ENCODE measurements at places on chromosomes 12 and 14.

GRCh38 chr14:85529803-85530574 lies at the start of gene FLRT2:
TSS of gene FLRT2 (plus strand) at chr14:85530144. CDS start at chr14:85621515, 91,371 bp downstream.
- no peak within 1 kb of the TSS for H3K4me3 ChIP-seq
- H3K27me3 ChIP-seq: peaks cover 60% of the 10 kb centered on the region
- H3K27ac ChIP-seq: no peak within 1 kb of the TSS
- no peaks in the 10 kb centered on the region for H3K36me3 ChIP-seq
- DNase-seq: peak; percentile 21

GRCh38 chr12:9943240-9943639 lies 11.1 kb upstream of the CLEC2A start:
- H3K4me3 ChIP-seq: peak overlapping the region; percentile 64
- peaks cover 3% of the 10 kb centered on the region for H3K27me3 ChIP-seq
- DNase-seq: peak; percentile 59
- peaks cover 21% of the 10 kb centered on the region for H3K4me1 ChIP-seq
- H3K27ac ChIP-seq: no peak overlapping the region
- no peaks in the 10 kb centered on the region for H3K36me3 ChIP-seq

- H3K27ac ChIP-seq: peak within 1 kb of the TSS; percentile 94
- H3K36me3 ChIP-seq: peaks cover 31% of the 10 kb centered on the region
- H3K4me3 ChIP-seq: peak within 1 kb of the TSS; percentile 95
- peaks cover 28% of the 10 kb centered on the region for H3K4me1 ChIP-seq
- H3K27me3 ChIP-seq: no peaks in the 10 kb centered on the region
- DNase-seq: peak; percentile 100
These were observed at the start of the genes RAD9B and VPS29 for GRCh38 chr12:110501752-110502738. TSS of gene RAD9B (plus strand) at chr12:110502331. CDS start at chr12:110502338, 7 bp downstream. TSS of gene VPS29 (minus strand) at chr12:110502111. CDS start at chr12:110502051, 60 bp downstream.

DNA sequence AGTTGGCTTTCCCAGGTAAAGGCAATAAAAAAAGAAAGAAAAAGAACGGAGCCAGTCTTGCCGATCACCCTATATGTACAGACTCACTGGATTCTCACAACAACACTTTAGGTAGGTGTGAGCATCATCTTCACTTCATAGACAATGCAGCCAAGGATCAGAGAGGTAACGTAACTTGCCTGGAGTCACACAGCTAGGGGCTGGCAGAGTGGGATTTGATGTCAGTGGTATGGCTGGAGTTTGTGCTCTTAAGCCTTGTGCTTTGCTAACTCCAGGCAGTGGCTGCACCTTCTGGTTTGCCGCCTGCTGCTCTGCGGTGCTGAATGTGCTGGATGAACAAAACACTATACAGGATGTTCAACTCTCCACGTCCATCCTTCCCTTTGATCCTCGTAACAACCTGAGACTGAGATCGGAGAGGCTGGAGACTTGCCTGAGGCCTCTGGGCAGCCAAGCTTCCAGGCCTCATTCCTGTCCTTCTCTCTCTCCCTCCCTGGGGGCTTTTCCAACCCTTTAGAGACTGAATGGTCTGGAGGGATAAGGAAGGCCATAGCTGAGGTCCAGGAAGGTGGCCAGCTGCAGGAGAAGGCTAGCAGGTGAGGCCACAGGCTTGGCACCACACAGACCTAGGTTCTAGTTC lies 8.1 kb downstream of the ISM2 start:
- H3K4me3 ChIP-seq: no peak overlapping the region
- no peaks in the 10 kb centered on the region for H3K36me3 ChIP-seq
- H3K4me1 ChIP-seq: no peaks in the 10 kb centered on the region
- no peaks in the 10 kb centered on the region for H3K27me3 ChIP-seq

All from activated CD4-positive, alpha-beta T cell treated with anti-CD3 and anti-CD28 coated beads for 36 hours (primary cell).